ENCODE measurements at places on chromosomes 13 and 19. TPM values are rescaled to one million over a fixed set of nuclear protein-coding genes. Genes with fewer than 3 reads are reported as not detected.
A peak's percentile ranks its signal among the peaks of the same experiment; 100 is the strongest.

ZNF534 gene
- total RNA-seq = 0.12 TPM

CCDC8 gene
- total RNA-seq = 0.99 TPM

CEBPA gene
- total RNA-seq = 67.1 TPM

DLL3 gene
- total RNA-seq = not detected

SHISA7 gene
- not detected for total RNA-seq

NDFIP2 gene
- total RNA-seq = 84.2 TPM

AXL gene
- total RNA-seq = 21.4 TPM

ZNF540 gene
- 1.2 TPM for total RNA-seq

MIR17HG gene
- 6.2 TPM for total RNA-seq

POSTN gene
- total RNA-seq = 20.6 TPM

CKAP2 gene
- 16.9 TPM for total RNA-seq

KIR3DL2 gene
- not detected for total RNA-seq

SNRNP70 gene
- total RNA-seq = 124 TPM

GRCh38 chr19:18833141-18833476 lies 1.4 kb downstream of the UPF1 start:
- DNase-seq = no peak

DNA sequence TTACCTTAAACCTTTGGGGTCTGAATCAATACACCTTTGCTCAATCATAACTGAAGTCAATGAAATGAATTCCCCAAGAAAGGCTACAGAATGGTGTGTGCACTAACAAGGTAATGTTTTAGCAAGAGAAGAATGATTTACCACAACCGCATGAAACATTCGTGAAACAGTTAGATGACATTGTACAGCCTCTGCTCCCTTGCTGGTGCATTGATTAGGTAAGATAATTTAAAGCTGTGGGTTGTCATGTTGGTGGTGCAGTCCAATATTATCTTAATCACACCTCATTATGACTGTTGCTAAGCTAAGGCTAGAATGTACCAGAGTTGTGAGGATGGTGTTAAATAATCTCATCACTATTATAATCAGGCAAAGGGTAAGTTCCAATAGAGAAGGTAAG lies 1673.2 kb upstream of the PRR20A start:
- DNase-seq = no peak

DNA sequence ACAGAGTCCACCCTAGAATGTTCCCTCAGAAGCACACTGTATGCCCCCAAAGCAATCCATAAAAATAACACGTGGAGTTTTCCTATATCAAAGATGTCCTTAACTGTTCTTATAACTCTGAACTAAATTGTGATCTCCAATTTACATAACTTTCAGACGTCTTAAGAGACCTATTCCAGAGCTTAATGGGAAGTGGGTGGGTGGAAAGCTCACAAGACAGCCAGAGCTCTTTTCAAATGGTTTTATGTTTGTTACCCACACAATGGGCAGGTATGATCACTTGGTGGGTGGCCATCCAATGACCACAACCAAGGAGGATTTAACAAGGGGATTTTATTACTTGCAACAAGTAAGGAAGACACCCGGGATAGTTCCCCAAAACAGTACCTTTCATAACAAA lies 81.7 kb downstream of the LRRC63 start:
- DNase-seq = no peak

GRCh38 chr19:18519962-18520847 lies 1.7 kb downstream of the ELL start:
- DNase-seq = peak; percentile 79

- no peak for DNase-seq
Observed at GRCh38 chr13:95484052-95484451, 68.5 kb upstream of the CLDN10 start.

GRCh38 chr13:31587698-31588266 lies 151.5 kb upstream of the RXFP2 start:
- DNase-seq = no peak

GRCh38 chr19:39409208-39410016 lies 2.8 kb downstream of the ZFP36 start:
- peak; percentile 97 for DNase-seq

DNA sequence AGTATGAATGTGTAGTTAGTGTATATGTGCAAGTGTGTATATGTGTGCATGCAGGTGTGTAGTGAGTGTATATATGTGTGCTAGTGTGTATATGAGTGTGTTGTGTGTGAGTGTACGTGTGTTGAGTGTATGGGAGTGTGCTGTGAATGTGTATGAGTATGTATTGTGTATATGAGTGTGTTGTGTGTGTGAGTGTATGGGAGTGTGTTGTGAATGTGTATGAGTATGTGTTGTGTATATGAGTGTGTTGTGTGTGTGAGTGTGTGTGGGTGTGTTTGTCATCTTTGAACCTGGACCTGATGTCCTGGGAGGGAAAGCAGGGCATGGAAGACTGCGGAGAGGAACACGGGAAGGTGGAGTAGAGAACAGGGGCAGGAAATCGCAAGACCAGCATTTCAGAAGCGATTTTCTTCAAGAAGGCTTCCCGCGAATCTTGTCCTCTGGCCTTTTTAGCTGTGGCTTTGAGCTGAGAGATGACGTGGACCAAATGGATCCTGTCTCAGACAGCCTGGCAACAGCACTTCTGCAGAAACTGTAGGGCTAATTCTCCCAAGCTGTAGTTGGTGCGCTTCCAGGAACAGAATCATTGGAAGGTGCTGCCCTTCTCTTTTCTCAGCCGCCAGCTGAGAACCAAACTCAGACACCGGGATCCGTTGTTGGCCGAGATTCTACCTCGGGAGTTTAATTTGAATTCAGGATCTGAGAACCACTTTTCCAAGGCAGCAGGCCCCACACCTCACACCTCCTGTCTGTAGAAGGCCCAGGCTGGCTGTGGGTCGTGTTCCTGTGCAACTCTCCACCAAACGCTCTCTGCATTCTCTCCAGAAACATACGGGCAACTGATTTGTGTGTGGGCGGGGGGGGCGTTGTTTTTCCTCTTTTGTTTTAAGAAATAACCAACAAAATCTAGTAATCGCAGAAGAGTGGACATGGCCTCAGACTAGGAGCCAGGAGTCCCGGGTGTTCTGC lies 94.7 kb upstream of the RAP2A start:
- DNase-seq = peak; percentile 38

DNA sequence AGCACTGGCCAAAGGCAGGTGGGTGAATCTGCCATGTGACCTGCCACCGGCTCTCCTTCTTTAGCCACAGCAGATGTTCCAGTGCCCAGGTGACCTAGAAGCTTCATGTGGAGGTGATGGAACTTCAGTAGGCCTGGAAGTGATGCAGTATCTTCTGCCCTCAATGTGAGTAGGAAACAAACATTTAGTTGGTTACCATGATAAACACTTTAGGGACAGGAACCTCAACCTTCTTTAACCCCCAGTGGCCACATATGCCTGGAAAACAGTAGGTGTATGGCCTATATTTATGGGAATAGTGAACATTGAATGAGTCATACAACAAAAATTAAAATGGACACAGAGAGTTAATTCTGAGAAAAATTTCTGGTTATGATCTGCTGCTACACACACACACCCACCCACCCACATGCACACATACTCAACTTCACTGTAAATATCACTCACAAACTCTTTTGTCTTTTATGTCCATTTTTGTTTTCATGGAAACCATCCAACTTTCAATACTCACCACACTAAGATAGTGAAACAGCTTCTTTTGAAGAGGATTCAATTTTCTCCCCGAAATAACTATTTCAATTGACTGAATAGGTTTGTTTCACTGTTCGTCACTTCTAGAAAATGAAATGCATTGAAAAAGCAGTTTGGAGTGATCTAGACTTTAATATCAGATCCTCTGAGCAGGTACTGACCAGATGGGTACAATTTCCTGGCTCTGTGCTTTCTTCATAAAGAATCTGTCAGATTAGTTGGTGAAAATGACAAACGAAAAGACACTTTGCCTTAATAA lies 97.3 kb downstream of the STARD13 start:
- DNase-seq = no peak

- no peak for DNase-seq
Observed at GRCh38 chr13:111156421-111156820, 41.3 kb downstream of the ARHGEF7 start.

- DNase-seq = no peak
Observed at GRCh38 chr13:51832471-51833152, 12.4 kb downstream of the TMEM272 start.

GRCh38 chr19:7199613-7200533 lies 94.3 kb downstream of the INSR start:
- DNase-seq = peak; percentile 77

GRCh38 chr19:33946535-33947264 lies 150.0 kb downstream of the KCTD15 start:
- no peak for DNase-seq

- DNase-seq = no peak
Observed at GRCh38 chr19:47145639-47146486, 15.2 kb downstream of the SAE1 start.

DNA sequence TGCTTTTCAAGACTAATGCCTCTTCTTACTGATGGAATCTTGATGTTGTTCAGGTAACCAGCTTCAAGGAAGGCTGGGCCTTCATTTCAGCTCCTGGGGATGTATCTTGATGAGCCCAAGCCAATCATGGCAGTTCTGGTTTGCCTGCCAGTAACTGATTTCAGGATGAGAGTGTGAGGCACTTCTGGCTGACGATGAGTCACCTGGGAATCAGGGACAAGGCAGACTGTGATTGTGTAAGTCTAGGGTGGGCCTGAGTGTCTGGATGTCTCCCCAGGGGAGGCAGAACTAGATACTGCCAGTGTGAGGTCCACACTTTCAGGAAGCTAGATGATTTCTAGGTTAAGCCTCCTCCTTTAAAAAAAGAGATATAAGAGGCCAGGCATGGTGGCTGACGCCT lies 77.3 kb upstream of the KL start:
- no peak for DNase-seq

- no peak for DNase-seq
Observed at GRCh38 chr13:71801781-71802180, 65.2 kb downstream of the DACH1 start.

GRCh38 chr19:18815673-18816072 lies 16.1 kb upstream of the UPF1 start:
- DNase-seq = no peak

- DNase-seq = no peak
Observed at GRCh38 chr19:48239582-48240141, 16.1 kb downstream of the CARD8 start.

GRCh38 chr19:677201-677600 lies 1.0 kb downstream of the FSTL3 start:
- peak; percentile 57 for DNase-seq

All from colonic mucosa (tissue), 4 donors.